ENCODE measurements at places on chromosomes 5 and 9.

- no peak for DNase-seq
These were observed 190.2 kb downstream of the CACNA1B start for GRCh38 chr9:138067613-138068367.

GRCh38 chr9:91245431-91246313 lies 116.0 kb downstream of the AUH start:
- DNase-seq = no peak

GRCh38 chr9:38058452-38059232 lies 10.4 kb downstream of the SHB start:
- no peak for DNase-seq

GRCh38 chr9:105912863-105913516 lies 218.6 kb downstream of the TMEM38B start:
- no peak for DNase-seq

DNA sequence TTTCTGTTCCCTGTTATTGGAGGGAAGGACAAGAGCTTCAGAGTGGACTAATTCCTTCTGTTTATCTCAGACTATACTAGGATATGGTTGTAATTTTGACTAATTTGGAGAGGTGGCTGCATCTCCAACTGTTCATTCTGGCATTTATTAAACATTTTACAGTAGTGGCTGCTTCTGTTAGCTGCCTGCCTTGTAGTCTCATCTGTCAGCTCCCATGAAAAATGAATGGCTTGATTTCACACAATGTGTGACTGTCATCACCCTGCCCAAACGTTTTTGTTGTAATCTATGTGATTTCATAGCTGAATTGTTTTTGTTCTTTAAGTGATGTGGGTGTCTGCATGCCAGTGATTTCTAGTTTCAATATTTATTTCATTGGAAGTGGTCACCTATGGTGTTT lies 459.4 kb upstream of the PTPRD start:
- no peak for DNase-seq

DNA sequence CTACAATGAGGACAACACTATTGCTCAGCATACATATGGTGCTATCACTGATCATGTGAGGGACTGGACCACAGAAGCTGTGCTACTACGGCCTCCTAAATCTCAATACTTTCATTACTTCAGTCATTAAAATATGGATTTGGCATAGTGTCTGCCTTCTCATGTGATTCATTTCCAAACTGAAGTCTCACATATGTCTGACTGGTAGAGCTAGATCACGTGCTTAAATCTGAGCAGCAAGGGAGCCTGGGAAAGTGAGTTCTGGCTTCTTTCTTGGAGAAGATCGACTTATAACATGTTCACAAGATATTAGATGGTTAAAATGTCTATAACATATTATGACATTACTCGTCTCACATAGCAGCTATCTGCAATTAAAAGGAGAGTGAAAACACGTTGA lies 8.3 kb downstream of the KIF4B start:
- no peak for DNase-seq

DNA sequence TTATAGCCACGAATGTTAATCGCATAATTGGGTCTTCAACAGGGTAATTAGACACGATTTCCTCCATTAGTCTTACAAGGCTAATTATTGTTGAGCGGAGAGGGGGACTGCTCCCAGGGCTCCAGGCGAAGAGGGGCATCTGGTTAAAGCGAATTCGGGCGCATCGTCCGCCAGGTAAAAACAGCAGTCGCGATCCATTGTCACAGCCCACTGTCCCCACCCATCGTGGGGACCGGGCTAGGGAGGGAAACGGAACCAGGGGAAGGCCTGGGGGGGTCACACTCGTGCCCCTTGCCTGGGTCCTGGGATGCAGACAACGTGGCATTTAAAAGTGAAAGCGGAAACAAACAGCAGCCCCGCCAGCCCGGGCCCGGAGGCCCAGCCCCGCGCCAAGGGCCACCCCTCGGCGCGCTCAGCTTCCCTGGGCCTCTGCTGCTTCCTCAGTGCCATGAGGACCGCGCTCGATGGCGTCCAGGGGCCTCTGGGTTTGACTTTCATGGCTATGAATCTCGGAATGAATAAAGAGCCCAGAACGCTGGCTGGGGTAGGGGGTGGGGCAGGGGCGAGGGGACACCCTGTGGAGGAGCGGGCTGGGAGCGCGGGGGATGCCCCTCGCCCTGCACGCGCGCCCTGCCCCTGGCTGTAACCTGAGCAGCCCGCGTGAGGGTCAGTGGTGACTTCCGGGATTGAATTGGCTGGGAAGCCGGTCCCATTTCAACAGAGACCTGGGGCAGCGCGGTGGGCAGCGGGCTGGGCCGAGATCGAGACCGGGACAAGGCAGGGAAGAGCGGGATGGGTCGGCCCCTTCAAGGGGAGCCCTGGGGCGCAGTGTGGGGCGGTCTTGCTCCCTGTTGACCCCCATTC lies 99.9 kb downstream of the GTF3C4 start:
- DNase-seq = peak; percentile 37

- DNase-seq = no peak
These were observed 310.5 kb downstream of the DMAC1 start for GRCh38 chr9:7489036-7489435.

DNA sequence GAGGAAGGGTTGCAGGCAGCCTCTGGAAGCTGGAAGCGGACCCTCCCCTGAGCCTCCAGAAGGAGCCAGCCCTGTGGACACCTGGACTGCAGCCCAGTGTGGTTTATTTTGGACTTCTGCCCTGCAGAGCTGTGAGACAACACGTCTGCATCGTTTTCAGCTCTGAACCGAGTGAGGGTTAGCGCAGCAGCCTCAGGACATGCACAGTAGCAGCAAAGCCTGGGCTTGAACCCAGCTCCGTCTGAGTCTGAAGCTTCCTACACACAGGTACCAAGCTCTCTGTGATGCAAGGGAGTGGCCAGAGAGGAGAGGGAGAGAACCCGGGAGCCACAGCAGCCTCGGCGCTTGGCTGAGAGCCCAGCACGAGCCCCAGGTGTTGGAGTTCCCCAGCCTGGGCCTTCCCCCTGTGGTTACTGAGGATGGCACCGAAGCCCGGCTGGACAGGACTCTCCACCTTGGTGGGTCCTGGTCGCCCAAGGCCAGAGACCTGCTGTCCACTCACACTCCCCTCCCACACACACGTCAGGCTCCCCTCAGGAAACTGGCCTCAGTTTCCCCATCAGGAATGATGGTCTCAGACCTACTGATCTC lies 128.2 kb downstream of the OLFM1 start:
- no peak for DNase-seq

- DNase-seq = no peak
These were observed 756.2 kb downstream of the CDH9 start for GRCh38 chr5:26282190-26282589.

GRCh38 chr5:174527916-174528540 lies 196.4 kb upstream of the MSX2 start:
- DNase-seq = no peak

- DNase-seq = no peak
These were observed 773.0 kb downstream of the MTRR start for GRCh38 chr5:8641786-8642505.

- DNase-seq = no peak
These were observed 38.9 kb downstream of the SLC35D2 start for GRCh38 chr9:96344458-96345180.

DNA sequence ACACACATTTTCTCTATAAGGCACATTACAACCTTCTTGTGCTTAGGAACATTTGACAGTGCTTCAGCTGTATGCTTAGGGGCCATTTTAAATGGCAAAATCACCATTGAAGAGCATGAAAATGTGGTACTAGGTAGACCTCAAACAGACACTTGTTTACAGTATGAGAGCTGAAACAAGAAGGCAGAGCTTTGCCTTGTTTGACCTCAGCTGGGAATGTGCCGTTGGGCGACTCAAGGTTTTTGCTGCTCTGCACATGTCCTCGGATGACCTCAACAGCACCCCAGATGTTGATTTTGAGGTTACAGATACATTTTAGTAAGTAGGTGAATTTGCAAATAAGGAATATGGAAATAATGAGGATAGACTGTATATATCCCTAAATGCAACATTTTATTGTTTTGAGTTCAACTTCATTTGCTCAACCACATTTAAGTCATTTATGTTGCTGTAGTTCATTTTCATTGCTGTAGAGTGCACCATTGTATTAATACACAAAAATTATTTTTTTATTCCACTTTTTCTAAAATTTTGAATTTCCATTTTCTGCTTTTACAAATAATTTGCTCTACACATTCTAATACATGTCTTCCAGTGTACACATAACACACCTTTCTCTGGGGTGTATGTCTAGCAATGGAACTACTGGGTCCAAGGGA lies 206.8 kb downstream of the NR3C1 start:
- DNase-seq = no peak

- no peak for DNase-seq
These were observed 21.5 kb upstream of the WDR38 start for GRCh38 chr9:124831642-124832364.

DNA sequence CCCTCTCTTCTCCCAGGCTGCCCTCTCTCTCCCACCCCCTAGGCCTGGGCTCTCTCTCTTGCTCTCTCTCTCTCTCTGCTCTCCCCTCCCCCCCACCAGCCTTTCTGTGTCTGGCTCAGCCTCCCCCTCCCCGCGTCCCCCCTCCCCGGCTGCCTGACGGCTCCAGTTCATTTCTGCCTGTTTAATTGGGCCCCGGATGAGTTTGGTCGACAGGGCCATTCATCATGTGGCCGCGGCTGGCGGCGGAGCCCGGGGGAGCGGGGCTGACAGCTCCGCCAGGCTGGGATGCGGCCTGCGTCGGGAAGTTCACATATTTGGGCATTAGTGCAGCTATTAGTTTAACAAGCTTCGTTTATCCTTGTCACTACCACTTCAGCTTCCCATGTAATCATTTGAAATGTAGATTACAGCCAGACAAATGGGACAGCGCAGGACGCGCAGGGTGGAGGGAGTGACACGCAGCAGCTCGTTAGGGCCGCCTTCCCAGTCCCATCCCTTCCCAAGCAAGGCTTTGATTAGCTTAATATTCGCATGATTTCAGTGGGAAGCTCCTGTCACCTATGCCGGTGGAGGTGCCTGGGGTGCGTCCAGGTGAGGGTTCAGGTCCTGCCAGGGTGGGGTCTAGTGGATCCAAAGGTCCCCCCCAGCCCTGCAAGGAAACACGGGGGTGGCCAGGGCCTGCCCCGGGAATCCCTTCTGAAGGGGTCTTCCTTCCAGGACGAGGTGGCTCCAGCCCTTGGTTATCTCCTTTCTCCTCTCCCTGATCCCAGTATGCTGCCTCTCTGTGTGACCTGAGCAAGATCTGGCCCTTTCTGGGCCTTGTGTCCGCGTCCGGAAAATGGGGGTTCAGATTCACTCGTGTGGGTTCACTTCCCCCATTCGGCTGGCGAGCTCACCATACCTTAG lies 214.8 kb downstream of the PAX5 start:
- no peak for DNase-seq

DNA sequence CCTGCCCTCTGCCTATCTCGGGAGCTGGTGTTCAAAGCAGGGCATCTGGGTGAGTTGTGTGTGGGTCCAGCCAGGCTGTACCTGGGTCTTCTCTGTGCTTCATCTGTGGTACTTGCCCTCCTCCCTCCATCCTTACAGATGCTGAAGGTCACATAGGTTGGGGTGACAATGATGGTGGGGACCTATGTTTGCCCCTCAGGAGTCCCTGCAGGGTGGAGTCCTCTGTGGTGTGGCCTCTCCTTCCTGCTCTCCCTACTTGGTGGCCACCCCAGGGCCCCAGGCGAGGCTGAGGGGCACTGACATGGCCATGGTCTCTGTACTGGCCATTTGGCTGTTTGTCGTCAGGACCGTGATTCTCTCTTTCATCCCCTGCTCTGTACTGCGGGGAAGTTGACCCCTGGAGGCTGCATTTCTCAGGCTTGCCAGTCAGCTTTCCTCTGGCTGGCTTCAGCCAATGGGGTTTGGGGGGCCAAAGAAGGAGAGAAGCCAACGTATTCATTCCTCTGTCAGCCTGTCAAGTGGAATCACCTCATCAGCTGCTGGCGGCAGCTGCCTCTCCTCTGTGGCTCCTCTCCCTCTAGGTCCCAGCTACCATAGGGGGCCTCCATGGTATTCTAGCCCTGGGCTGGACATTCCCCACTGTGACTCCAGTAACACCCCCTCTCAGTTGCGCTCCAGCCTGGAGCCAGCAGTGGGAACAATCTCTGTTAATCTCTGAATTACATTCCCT lies 4.6 kb downstream of the DCANP1 start:
- no peak for DNase-seq

- DNase-seq = no peak
These were observed 82.9 kb upstream of the RUFY1 start for GRCh38 chr5:179467441-179467840.

- no peak for DNase-seq
These were observed 77.0 kb downstream of the ANKRD55 start for GRCh38 chr5:56155992-56156584.

GRCh38 chr9:129783516-129784361 lies 19.2 kb upstream of the TOR1B start:
- DNase-seq = peak; percentile 46

DNA sequence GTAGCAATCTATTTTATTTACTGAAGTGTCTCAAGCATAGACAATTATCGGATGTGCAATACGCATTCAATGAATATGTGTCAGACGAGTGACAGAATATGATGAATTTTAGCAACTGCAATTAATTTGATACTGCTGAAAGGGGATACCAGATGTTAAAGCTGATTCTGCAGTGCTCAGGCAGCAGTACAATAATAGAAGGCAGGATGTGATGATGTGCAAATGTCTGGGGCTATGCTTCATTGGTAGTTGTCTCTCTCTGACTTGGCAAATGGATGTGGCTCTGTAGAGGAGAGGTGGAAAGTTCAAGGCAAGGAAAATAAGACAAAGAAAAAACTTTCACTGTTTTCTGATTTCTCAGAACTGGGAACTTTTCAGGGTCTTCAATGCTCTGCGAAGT lies 721.2 kb downstream of the CDH18 start:
- no peak for DNase-seq

GRCh38 chr5:114402206-114402605 lies 40.3 kb downstream of the KCNN2 start:
- DNase-seq = no peak

- no peak for DNase-seq
These were observed 287.4 kb downstream of the CDK5RAP2 start for GRCh38 chr9:120292606-120293005.

DNA sequence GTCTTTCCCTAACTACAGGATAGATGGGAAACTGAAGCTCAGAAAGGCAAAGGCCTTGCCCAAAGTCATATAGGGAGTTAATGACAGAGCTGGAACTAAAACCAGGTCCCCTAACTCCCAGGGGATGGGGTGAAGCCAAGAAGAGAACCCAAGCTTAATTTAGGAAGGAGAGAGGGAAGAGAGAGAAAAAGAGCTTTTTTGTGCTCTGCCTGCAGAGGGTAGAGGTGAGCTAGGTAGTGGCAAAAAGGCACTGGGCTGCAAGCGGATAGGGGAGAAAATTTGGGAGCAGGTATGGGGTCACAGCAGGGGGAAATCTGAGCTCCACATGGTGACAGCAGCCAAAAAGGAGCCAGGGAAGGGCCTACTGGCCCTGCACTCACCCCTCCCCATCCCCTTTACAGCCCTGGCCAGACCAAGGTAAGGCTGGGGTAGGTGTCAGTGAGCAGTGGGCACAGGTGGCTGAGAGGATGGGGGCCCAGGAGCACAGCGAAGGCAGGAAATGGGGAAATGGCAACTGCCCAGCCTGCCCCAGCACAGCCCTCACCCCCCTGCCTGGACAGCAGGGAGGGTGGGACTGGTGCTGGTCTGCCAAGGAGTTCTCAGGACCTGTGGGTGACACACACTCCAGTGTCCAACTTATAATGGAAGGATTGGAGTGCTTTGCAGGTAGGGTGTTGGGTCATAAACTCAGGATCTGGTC lies 3.3 kb downstream of the ENHO start:
- DNase-seq = no peak
